NCI-H1417 treated with DMSO at 0.1 percent for 48 hours (cell line): ENCODE measurements at places on chromosomes 3 and 15.

- DNase-seq = no peak
Measured at GRCh38 chr3:32143849-32144757, 37.7 kb downstream of the GPD1L start.

DNA sequence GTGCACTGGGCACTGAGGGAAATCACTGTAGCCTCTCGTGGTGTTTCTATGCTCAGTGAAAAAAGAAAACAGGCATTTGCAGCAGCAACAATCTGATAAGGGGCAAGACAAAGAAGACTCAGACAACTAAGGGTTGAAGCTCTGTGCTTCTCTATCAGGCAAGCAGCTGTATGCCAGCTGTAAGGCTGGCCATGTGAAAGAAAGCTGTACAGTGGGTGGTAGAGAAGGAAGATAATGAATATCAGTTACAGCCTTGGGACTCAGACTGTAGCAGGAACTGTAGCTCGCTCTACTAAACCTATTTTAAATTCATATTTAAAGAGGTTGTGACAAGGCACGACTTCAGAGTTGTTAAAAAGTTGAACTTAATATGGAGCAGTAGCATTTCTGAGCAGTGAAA is 76.3 kb downstream of the VGLL3 start:
- no peak for DNase-seq

DNA sequence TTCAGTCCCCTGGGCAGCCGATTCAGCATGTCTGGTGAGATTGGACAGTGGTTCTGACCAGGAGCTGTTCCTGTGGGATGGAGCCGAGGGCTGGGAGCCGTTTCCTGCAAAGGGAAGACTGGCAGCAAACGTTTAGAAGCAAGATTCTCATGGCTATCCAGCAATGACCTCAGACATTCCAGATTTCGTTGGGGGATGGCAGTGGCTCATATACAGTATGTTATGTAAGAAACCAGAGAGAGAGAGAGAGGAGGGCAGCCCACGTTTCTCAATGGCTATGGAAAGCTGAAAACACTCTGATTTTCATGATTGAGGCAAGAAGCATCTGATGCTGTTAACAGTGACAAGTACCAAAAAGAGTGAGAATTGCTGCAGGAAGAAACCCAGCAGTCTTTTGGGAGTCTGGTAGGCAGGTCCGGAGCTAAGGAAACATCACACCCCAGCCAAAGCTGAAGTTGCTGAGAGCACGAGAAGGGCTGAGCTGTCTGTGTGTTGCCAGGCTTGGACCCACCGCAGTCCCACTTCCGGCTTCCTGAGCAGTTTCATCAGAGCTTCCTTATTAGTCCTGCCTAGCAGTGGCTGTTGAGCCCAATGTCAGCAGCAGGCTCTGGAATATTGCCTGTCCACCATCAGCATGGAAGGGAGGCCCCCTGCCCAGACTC is 25.6 kb upstream of the VPS8 start:
- no peak for DNase-seq

DNA sequence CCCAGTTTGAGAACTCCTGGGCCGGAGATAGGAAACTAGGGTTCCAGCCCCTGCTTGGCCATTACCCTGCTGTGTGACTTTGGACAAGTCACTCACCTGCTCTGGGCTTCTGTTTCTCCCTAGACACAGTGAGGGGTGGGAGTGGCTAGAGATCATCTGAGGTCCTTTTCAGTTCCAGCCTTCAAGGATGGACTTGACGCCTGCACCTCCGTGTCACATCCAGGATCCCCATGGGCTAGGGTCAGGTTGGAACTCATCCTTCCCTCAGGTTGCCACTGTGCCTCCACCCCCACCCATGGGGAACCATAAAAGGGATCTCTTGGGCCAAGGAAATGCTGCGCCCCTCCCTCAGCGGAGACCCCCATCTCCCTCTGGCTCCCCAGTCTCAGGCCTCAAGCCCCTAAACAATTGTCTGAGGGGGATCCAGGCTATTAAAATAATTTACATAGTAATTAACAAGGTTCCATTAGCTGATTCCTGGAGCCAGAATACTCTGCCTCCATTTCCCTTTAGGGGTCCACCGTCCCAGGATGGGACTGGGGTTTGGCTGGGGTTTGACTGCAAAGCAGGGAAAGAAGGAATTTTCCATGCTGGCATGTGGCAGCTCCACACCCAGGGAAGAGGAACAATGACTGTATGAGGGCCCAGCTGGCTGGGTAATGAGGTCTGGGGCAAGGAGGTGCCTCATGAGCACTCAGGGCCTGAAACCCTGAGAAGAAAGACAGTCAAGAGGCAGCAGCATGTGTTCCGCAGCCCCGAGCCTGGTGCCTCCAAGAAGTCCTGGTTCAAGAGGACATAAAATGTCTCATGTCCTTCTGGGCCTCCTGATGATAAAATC is 177.7 kb downstream of the SMAD6 start:
- no peak for DNase-seq

- DNase-seq = no peak
Measured at GRCh38 chr15:83844742-83845141, 190.8 kb downstream of the ADAMTSL3 start.

GRCh38 chr3:117748131-117748530 is 1038.6 kb downstream of the TUSC7 start:
- DNase-seq = no peak

DNA sequence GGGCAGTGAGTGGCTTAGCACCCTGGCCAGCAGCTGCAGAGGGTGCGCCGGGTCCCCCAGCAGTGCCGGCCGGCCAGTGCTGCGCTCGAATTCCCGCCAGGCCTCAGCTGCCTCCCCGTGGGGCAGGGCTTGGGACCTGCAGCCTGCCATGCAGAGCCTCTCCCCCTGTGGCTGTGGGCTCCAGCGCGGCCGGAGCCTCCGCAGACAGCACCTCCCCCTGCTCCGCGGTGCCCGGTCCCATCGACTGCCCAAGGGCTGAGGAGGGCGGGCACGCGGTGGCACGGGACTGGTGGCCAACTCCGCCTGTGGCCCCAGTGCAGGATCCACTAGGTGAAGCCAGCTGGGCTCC is 386.3 kb downstream of the CNTN4 start:
- no peak for DNase-seq

GRCh38 chr3:123540285-123540684 is 44.6 kb downstream of the HACD2 start:
- no peak for DNase-seq

DNA sequence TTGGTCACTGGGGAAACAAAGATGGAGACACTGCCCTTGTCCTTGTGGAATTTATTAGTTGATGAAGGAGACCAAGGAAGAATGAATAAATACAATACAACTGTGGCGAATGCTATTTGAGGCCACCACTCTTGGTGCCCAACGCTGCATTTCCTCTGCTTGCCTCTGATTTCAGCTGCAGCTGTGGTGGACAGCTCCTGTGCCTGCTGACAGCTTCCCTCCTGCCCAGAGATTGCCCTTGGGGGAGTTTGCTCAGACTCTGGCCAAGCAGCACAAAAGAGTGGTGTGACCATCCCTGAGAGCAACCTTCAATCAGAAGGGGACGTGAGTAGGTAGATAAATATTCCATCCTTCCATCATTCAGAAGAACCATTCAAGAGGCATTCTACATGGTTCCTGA is 64.6 kb upstream of the FHIT start:
- no peak for DNase-seq

DNA sequence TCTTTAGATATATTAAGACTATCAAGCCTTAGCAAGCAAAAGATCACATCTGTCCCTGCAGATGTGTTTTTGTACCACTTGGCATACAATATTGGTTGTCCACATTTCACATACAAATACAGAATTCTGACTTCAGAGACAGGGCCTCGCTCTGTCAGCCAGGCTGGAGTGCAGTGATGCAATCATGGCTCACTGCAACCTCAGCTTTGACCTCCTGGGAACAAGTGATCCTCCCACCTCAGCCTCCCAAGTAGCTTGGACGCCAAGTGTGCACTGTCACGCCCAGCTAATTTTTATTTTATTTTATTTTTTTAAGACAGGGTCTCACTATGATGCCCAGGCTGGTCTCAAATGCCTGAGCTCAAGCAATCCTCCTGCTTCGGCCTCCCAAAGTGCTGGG is 53.0 kb upstream of the ACTL6A start:
- no peak for DNase-seq

DNA sequence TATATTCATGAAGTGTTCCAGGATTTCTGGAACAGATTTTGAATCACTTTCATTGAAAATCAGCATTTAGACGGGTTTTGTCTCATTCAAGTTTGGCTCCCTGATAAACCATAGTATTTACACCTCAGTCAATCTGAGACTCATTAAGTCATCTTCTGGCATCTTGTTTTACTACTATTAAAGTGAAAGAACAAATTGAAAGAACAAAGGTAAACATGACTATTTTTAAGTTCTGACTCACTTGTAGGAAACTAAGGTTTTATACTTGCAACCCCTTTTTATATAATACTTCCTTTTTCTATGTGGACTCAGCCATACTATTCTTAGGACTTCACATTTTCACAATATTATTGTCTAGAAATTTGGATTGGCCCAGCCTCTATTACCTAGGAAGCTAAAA is 854.4 kb downstream of the SQOR start:
- DNase-seq = no peak

GRCh38 chr3:98612996-98613517 is 19.6 kb upstream of the CPOX start:
- DNase-seq = no peak

DNA sequence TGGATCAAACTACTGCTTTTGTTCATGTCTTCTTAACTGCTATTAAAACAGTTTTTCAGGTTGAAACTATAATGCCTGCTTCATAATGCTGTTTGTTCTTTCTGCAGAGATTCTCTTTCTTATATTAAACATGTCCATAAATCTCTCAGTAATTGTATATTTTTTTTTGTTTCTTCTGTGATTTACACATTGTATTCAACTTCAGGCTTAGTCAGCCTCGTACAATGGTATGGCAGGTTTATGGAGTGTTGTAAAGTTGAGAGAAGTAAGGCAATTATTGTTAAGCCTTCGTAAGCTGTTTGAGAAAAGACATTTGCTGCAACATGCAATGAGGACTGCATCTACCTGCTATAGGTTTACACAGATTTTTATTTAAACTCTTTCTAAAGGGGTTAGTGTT is 977.1 kb downstream of the DIPK2A start:
- no peak for DNase-seq

- DNase-seq = no peak
Measured at GRCh38 chr3:159987291-159987711, 1.3 kb upstream of the IL12A start.

DNA sequence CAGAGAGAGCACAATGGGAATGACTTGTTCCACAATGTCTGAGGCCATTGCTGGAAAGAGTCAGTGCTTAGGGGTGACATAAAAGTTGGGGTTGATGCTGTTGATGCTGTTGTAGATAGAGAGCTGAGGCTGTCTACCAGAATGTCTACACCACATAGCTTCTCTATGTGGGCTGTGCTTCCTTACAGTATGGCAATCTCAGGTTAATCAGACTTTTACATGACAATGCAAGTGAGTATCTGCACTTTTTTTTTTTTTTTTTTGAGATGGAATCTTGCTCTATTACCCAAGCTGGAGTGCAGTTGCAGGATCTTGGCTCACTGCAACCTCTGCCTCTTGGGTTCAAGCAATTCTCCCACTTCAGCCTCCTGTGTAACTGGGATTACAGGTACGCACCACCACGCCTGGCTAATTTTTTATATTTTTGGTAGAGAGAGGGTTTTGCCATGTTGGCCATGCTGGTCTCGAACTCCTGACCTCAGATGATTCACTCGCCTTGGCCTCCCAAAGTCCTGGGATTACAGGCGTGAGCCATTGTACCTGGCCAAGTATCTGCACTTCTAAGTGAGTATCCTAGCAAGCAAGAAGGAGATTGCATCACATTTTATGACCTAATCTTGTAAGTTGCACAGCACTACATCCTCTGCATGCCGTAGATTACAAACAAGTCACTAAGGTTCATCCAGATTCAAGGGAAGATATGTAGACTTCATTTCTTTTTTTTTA is 28.7 kb downstream of the DLEC1 start:
- no peak for DNase-seq

- no peak for DNase-seq
Measured at GRCh38 chr3:10775828-10776227, 40.2 kb upstream of the SLC6A11 start.

DNA sequence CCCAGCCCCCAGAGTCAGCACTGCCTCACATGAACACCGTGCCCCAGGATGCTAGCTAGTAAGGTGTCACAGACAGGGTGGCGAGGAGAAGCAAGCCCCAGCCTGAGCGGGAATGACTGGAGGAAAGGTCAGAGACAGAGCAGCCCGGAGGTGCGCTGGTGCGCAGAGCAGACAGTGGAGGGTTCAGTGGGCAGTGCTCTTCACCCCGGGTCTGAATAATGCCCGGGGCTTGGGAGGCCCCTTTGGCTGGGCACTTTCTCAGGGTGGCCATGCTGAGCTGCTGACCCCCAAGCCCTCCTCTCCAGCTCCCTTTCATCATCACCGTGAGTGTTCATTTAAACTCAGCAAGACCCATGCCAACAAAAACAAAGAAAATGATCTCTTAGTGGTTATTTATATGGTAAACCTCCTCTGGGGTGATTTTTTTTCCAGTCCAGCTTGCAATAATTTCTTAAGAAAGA is 110.8 kb downstream of the VGLL4 start:
- no peak for DNase-seq

GRCh38 chr3:67486883-67487282 is 167.5 kb downstream of the SUCLG2 start:
- DNase-seq = no peak

GRCh38 chr3:13518516-13518953 is 30.4 kb upstream of the FBLN2 start:
- DNase-seq = no peak

DNA sequence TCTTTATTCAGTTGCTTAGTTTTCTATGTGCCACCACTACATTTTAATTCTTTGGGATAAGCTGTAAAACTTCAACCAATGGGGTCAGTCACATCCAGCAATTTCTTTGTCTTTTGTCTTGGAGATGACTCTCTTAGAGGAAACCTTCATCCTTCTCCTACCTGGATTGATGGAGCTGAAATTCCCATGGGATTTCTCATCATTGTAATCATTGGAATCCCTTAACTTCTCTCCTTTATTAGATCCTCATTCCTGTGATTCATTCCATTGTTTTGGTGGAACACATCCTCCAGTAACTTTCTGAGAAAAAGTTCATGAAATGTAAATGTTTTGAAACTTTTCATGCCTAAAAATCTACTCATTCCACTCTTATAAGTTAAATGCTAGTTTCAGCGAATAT is 9.6 kb upstream of the PLOD2 start:
- DNase-seq = no peak

DNA sequence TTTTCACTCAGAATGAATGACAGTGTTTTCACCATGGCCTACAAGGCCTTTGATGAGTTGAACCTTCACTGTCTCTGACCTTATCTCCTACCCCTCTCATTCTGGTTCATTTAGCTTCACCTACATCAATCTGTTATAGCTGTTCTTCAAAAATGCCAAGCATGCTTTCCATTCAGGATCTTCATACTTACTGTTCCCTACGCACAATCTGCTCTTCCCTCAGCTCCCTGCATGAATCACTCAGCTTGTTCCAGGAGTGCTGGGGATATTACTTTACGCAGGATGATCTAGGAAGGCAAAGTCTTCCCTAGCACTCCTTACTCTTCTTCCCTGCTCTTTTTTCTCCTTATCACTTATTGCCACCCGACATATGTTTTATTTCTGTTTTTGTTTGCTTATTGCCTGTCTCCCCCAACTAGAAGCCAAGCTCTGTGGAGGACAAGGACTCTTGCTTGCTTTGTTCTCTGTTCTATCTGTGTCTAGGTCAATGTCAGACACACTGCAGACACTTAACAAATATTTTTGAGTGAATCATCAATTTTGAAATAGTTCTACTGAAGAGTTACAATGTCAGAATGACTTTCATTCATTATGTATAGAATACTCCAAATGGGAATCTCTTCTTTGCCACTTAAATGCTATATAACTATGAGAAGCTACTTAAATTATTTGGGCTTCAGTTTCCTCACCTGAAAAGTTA is 238.3 kb upstream of the FEZF2 start:
- DNase-seq = no peak
